ENCODE measurements at places on chromosomes 7 and 10.

DNA sequence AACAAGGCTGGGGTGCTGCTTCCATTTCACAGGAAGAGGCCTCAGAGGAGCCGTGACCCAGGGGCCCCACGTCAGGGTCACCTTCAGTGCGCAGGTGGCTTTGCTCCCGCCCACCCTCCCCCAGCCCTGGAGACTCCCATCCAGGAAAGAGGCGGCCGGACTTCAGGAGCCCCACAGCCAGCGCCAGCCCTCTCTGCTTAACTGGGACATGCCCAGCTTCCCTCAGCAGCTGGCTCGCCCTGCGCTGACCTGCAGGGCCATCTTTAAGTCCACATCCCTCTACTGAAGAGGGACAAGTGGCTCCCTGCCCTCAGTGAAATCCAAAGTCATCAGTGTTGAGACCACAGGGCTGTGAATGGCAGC lies 141.9 kb upstream of the PPP2R2D start:
- no peak for DNase-seq

GRCh38 chr7:28329661-28330363 lies 82.5 kb upstream of the CREB5 start:
- no peak for DNase-seq

GRCh38 chr10:61986382-61986781 lies 84.9 kb downstream of the ARID5B start:
- no peak for DNase-seq

- DNase-seq = no peak
Observed at GRCh38 chr10:70911386-70911785, 23.0 kb upstream of the PCBD1 start.

DNA sequence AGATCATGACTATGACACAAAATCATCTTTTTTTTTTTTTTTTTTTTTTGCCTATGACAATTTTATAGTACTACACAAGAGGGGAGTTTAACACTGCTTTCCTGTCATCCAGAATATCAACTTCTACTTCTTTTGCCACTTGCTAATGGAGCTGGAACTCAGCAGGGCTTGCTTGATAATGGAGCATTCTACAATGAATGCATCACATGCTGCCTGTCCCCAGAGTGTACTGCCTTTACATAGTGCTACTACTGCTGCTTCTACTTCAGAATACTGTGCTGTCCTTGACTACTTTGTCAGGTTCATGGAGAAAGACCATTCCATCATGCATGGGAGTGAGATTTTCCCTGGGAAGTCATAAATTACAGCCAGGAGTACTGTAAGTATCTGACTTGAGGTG lies 338.6 kb upstream of the SEMA3A start:
- DNase-seq = no peak

- no peak for DNase-seq
Observed at GRCh38 chr10:69968830-69969229, 83.8 kb upstream of the MACROH2A2 start.

GRCh38 chr7:98641646-98642500 lies 24.8 kb downstream of the NPTX2 start:
- no peak for DNase-seq

- DNase-seq = no peak
Observed at GRCh38 chr10:103781329-103782061, 73.9 kb downstream of the SH3PXD2A start.

DNA sequence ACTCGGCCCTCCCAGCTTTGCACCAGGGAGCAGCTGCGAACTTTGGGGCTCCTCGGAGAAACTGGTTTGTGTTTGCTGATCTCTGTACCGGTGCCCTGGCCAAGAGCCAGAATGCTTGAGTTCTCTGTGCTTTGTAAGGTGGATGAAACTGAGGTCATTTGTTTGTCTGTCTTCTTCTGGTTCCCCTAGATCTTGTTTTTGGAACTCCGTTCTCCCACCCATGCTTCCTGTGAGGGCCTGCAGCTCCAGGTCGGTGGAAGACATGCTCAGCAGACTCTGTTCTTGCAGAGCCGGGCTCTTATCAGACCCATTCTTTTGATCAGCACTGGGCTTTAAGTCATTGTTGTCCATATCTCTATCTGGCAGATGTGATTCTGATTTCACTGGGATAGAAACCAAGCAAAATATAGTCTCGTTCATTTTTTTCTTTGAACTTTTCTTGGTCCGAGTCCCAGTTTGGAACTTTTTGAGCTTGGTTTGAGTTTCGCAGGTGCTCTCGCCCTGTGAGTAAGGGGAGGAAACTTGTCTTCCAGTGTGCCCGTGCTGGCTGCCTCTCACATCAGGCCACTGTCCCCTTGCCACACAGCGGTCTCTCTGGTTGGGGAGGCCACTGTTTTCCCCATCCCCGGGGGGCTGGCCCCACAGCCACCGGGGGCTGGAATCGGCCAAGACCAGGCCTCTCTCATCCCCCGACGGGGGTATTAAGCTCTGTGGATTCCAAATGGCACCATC lies 31.2 kb downstream of the JCAD start:
- DNase-seq = peak; percentile 14

DNA sequence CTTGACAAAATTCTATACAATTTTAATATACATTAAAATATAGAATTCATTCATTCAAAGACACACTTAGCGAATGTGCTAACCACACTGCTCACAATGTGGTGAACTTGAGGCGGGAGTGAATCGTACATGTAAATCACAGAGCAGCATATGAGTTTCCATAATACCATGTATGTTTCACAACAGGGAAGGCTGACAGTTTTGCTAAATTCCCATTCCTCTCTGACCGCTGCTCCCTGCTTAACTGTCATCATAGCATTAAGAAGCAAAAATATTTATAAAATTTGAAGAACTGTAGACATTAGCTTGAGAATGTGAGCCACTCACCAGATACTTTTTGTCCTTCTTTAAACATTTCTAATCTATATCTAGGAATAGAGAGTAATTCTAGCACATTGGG lies 763.3 kb downstream of the MAGI2 start:
- DNase-seq = no peak

DNA sequence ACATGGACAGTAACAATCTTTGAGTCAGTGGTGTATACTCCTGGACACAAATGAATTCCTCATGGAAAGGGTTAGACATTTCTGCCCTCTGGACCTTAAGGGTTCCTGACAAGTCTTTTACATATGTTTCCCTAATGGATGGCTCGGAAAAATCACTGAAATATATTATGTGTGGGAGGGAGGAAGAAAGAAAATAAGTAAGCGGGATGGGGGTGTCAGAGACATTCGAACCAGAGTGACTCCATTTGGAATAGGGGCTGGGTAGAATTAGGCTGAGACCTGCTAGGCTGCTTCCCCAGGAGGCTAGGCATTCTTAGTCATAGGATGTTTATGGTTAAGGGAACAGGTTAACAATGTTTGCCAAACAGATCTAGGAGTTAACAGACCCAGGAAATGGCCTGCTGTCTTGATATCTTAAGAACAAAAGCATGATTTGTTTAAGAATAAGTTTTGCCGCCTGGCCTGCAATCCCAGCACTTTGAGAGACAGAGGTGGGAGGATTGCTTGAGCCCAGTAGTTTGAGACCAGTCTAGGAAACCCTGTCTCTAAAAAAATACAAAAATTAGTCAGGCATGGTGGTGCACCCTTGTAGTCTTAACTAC lies 1241.7 kb downstream of the TYW1 start:
- DNase-seq = no peak

DNA sequence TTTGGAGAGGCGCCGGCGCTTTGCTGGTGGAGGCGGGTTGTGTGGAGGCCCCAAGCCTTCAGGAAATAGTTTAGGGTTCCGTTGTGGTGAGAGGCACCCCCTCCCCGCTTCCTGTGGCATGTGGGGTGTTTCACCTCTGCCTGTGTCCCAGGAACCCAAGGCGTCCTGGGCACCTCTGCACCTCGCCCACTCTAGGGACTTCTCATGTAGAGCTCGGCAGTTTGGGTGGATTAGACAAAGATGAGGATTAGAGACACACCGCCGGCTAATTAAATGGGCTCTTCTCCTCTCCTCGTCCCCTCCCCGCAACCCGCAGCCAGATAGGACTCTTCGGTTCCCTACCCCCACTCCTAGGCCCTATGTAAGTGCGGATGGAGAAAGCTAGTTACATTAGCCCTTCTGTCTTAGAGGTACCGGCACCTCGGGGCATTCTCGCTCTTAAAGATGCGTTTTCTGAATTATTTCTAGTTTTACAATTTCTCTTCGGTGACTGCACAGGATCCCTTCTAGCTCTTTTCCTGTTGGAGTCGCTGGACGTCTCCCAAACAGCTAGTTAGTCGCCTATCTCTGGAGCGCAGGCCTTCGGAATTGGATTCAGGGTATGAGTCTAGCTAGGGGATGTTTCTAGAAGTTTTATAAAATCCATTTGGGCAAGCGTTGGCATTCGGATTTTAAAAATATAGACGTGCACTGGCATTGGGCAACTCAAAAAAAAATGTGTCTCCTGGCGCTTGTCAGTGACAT lies 7.8 kb downstream of the PTF1A start:
- DNase-seq = no peak

DNA sequence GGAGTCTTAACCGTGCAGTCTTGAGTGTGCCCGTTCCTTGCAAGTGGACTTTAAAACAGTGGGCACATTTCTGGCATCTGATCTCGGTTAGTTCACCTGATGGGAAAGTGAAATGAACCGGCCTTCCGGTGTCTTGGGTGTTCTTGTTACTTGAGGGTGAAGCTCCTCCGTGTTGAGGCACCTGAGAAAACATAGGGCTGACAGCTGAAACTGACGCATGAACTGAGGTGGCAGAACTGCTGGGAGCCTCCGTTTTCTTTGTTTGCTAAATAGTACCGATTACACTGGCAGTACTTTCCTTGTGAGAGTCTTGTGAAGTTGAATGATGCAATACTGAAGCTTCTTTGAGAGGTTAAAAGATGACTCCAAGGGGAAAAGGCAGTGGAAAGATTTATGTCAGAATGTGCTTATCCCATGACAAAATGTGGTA lies 62.8 kb upstream of the SAMD8 start:
- no peak for DNase-seq

DNA sequence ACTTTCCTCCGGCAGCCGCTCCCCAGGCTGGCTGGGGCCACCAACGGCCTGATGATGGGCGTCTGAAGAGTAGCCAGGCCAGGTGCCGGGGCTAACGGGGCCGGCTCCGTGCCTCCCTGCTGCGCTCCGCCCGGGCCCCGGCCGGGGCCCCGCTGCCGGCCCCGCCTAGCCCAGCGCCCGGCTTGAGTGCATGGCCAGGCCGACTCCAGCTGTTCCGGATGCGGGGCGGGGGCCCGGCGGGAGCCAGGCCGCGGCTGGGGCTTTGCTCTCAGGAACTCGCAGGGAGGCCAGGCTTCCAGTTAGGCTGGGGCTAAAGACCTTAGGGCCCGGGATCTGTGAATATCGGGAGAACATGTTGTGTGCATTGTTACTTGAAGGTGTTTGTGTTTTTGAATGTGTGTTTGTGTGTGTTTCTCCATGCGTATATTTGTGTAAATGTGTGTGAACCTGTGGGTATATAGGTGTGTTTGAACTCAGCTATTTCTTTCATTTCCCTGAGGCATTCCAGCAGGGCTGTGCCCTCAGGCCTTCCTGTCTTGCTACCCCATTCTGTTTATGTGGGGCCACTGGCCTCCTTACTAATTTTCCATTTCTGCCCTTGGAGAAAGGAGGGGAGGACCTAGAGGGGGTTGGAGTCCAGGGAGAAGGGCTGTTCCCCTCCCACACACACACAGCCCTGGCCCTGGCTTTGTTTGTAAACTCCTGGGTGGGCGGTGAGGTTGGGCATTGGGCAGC lies 1.1 kb upstream of the LBX1 start:
- DNase-seq = no peak

- DNase-seq = no peak
Observed at GRCh38 chr7:44071726-44072363, 6.5 kb upstream of the PGAM2 start.

DNA sequence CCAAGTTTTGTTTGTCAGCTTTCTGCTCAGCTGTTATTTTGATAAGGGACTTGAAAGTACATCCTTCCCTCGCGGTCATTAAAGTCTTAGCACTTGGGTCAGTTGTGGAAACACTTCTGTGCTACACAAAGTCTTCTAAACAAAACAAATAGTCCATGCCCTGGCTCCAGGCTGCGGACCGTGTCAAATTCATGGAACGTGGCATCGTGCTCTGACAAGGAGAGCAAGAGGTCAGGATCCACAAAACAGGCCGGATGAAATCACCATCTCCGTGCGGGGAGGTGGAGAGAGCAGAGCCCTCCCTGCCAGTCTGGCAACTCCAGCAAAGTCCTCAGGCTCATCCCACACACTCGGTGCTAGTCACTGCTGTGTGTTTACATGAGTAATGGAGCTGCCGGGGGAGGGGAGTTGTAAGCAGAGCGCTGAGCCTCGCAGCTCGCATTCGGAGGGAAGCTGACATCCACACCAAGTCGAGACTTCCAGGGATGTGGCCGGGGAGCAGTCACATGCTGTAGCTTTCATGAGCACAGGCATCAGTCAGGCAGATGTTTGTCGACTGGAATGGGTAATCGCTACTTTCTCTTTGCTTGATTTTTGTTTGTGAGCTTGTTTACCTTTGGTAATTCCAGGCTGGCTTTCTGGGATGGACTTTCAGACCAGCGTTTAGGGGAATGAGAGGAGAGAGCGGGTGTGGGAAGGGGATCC lies 147.6 kb downstream of the ARID5B start:
- peak; percentile 25 for DNase-seq

DNA sequence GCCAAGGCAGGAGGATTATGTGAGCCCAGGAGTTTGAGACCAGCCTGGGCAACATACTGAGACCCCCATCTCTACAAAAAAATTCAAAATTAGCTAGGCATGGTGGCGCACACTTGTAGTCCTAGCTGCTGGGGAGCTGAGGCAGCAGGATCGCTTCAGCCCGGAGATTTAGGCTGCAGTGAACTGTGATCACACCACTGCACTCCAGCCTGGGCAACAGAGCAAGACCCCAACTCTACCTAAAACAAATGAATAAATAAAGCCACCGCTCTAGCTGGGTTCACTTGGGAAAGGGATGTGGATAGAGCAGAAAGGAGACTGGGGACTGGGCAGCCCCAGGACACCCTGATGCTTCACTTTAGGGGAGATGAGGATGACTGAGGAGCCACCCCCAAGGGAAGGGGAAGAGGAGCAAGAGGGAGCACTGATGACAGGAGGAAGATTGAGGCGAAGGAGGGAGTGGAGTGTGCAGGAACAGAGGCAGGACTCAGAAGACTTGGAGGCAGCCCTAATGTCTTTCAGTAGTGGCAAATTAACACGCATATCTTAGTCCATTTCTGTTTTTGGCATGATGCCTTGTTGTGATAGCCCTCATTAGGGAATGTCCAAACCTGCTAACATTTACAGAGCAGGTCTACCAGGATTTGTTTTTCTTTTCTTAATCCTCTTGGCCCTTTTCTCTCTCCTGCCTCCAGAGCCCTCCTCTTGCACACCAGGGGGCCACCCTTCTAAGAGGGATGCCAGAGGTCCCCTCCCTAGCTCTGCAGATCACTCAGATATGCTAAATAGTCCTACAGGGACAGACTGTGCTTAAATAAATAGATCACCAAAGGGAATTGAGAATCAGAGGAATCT lies 88.3 kb downstream of the C10orf105 start:
- DNase-seq = no peak

- DNase-seq = no peak
Observed at GRCh38 chr10:74156919-74157289, 5.9 kb downstream of the ADK start.

- DNase-seq = no peak
Observed at GRCh38 chr7:143811-144453, 48.4 kb upstream of the FAM20C start.

Measured in activated naive CD4-positive, alpha-beta T cell (primary cell).